ENCODE measurements at places on chromosomes 5 and 9.

GRCh38 chr9:36823466-36823865, 210.6 kb downstream of the PAX5 start:
- no peak for DNase-seq

- no peak for DNase-seq
Measured at GRCh38 chr9:113648048-113648447, 184.5 kb downstream of the RGS3 start.

- no peak for DNase-seq
Measured at GRCh38 chr5:170403675-170404074, 14.5 kb upstream of the KCNMB1 start.

DNA sequence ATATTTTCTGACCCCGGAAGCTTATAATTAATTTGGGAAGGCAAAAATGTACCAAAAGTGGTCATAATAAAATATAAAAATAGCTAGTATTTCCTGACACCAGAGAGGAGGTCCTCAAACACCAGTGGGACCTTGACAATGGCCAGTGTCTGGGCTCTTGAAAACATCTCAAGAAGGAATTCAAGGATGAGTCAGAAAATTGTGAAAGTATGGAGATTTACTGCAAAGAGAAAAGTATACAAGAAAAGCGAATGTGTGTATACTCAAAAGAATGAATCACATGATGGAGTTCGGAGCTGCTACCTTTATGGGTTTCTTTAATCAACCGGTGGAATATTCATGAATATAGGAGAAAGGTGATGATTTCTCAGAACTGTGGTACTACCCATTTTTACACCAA, 1709.0 kb upstream of the WWC1 start:
- no peak for DNase-seq

DNA sequence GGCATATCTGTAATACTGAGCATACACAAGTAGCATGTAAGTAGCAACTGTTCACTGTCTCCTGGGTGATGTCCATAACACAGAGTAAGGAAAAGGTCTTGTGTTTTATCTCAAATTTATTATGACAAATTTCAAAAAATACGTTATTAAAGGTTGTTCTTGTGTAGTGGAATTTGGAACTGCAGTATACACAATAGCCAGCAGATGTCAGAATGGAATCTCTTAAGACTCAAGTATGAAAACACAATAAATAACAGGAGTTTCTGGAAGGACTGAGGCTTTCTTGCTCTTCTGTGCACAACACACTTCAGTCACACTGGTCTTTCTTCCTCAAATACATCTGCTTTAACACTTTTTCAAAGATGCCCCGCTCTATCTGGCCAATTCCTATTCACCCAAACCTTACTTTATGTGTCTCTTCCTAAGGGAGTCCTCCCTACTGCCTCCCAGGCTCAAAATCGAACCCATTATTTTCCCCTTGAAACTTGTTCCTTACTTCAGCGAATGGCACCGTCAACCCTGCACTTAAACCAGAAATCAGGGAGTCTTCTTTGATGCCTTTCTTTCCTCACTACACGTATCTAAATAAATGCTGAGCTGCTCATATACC, 6.5 kb upstream of the FBXO10 start:
- DNase-seq, result no peak

DNA sequence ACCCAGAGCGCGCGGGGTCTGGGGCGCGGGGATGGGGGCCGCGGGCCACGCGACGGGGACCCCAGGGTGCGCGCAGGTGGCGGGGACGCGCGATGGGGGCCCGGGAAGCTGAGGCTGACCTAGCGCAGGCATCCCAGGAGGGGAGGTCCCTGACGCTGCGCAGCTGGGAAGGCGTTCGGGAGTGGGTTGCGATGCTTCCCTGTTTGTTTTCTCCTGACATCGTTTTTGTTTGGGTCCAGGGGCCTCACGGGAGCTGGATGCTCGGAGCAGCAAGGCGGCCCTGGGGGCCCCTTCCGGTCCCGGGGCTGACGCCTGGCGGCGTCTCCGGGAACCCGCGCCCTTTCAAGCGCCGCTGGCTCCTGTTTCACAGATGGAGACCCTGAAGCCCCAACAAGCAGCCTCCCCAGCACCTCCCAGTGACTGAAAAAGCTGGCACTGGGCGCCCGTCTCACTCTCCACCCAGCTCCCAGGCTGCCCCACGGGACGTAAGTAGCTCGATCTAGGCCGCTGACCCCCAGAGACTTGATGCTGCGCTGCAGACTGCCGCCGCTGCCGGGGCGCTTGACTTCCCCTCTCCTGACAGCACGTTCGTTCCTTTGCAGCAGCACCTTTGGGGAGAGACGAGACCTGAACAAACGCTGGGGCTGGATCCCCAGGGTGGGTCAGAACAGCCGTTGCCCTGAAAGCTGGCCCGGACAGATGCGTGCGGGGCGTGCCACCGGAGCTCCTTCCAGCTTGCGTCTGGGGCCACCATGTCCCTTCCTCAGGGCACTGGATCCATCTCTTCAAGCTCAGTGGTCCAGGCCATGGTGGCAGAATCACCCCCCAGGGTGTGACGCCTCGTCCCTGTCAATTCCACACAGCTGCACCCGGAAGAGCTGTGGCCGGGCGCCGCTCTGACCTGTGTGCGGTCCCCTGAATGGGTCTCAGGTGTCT, 593 bp downstream of the BRD3OS start:
- peak; percentile 93 for DNase-seq

DNA sequence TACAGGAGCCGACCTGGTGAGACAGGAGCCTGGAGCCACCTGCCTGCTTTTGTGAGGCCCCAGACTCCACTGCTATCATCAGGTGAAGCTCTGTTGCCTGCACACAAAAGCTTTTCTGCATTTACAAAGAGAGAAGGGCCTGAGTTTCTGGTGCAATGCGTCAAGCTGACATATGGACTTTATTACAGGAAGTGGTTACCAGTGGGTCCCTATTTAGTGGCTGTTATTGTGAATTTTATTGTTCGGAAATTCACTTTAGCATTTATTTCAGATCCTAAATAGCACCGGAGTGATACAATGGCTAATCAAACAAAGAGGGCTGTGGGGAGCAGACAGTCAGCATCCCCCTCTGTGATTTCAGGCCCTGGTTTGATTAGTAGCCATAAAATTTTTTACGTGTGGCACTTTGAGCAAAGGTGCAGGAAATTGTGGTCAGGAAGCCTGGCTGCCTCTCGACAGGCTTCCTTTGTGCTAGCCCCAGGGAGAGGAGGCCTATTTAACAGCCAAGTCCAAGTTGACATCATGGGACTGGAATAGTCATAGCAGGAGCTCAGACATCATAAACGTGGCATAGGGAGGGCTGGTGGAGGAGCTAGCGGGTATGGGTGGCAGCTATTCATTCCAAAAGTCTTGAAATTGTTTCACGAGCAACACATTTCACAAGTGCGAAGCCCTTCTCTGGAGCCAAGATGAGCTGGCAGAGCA, 8.4 kb downstream of the TGFBI start:
- DNase-seq, result no peak

DNA sequence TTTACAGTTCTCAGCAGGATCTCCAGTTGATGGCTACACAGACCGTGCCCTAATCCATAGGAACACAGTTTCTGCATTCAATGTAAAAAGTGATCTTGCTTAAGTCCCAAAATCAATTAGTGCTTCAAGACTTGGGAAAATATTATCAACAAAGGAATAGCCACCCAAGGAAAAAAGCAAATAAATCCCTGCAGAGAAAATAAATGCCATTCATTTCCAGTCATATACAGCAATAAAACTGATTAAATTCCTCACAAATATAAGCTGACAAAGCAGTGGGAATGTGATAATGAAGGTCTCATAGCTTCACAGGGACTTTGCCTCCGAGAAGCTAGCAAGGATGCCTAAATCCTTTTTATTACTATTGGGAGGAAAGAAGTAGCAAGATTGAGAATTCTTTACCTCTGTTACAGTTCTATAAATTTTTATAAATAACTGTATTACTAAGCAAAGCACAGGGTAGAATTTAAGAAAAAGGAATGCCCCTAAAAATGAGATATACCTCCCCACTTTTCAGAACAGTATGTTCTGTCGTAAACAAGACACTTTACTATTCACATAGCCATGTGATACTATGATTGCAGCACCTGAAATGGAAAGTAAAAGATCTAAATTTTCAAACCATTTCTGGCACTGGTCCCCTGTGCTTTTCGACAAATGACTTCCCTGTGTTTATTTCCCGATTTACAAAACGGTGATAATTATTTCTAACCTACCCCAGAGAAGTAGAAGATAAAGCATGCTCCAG, 59.8 kb downstream of the ARSB start:
- DNase-seq, result no peak

GRCh38 chr5:152631221-152631620, 226.1 kb upstream of the NMUR2 start:
- no peak for DNase-seq

- DNase-seq, result peak; percentile 85
Measured at GRCh38 chr9:134422301-134423090, 96.2 kb downstream of the RXRA start.

GRCh38 chr5:73747696-73748380, 121.8 kb downstream of the ARHGEF28 start:
- no peak for DNase-seq

DNA sequence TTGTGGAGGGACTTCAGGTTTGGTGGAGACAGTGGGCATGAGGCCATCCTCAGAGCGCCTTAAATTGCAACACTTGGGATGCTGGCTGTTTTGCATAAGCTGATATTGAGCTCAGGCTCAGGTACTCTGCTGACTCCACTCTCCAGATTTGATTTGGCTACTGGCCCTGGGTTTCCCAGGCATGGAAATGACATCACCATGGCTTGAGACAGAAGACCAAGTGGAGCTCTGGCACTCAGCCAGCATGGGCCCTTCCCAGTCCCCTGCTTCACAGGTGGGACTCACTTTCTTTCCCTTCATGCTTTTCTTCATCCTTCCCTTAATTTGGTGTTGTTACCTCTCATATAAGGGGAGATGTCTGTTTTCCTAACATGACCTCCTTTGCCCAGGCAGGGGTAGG, 72.0 kb upstream of the IL12B start:
- no peak for DNase-seq

DNA sequence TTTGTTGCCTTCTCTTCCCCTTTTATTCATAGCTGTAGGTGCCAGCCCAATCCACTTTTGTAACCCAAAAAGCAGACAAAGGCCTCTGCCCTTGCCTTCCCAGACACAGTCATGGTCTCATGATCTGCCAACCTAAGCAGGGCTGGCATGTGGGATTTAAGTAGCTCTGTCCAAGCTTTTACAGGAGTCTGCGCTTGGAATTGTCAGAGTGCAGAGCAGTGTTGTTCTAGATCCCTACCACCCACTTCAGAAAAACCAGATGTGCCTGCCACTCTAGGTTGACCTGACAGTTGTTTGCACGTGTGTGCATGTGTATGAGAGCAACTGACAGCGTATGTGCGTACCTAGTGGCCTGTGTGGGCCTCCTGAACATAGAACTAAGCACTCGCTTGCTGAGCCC, 87.8 kb upstream of the SPRY4 start:
- DNase-seq, result no peak

DNA sequence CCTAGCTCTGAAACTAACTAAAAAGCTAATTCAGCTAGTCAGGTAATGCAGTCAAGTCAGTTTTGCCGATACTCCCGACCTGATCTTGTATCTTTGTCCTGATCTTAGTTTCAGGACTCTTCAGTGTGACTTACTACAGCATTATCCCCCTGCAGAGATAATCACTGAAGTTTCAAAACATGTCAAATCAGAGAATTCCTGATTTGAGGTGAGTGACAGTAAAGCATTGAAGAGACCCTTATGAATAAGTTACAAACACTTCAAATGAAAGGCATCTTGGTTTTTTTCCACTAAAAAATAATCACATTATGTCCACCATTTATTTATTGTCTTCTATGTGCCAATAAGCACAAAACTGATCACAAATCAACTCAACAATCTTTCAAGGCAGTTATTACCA, 47.6 kb downstream of the BAAT start:
- DNase-seq, result no peak

DNA sequence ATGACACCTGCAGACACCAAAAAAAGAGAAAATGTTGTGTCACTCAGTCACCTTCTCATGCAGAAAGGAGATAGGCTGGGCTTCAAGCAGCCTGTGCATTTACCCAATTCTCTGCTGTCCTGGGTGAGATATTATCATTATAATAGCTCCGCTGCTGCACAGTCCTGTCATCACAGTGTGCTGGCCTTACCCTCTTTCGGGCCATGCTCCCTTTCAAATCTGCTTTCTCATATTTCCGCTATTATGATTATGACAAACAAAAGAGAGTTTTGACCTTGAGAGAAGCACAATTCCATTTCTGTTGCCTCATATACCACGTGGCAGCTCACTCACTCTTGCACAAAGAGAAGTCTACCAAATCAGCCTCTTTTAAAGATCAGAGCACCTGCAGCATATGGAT, 1350.1 kb upstream of the ACO1 start:
- DNase-seq, result no peak

GRCh38 chr5:178699681-178700253, 30.7 kb downstream of the ZNF354A start:
- DNase-seq, result no peak

DNA sequence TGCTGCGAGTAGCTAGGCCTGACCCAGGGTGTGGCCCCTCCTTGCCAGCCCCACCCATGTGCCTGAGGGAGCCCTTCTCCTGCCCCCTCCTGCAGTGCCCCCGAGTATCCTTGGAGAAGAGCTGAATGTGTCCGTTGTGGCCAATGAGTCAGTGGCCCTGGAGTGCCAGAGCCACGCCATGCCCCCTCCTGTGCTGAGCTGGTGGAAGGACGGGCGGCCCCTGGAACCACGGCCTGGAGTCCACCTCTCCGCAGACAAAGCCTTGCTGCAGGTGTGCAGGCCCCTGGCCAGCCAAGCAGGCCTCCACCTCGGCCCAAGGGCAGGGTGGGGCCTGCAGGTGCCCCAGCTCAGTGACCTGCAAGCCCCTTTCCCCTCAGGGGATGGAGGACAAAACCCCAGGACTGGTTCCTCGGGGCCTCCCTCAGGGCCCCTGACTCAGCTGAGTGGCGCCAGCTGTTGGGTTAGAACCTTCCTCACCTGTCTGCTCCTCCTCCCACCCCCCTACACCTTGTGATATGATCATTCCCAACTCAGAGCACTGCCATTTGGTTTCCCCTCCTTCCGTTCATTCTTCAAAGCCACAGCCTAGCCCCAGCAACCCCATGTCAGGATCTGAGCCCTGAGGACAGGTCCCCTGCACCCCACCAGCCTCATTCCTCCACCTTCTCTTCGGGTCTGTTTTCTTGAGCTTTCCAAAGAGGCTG, 80.0 kb upstream of the ASS1 start:
- DNase-seq, result no peak

DNA sequence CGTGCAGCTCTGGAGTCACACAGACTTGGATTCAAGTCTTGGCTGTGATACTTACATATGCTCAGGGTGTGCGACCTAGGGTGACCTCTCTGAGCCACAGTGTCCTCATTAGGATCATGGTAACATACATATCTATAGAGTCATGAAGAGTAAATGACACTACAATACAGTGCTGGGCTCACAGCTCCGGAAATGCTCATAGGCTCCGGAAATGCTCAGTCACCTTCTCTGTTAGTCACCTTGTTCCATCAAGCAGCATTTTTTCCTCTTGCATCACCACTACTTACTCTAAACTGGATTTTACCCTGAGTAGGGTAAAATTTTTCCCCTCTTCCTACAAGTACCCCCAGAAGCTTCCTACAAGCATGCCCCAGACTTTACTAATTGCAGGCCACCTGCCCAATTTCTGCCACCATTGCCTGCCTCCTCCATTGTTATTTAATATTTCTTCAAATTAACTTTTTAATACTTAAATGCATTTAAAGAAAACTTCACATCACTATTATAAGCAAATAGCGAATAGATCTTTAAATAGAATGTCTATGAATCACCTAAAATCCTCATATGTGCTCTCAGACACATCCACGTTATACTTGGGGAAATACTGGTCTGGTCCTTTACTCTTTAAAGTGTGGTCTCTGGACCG, 147.6 kb upstream of the SPRY4 start:
- DNase-seq, result no peak

- DNase-seq, result no peak
Measured at GRCh38 chr9:135644631-135645218, 5.4 kb upstream of the GLT6D1 start.

GRCh38 chr9:96665789-96666188, 10.7 kb upstream of the PRXL2C start:
- no peak for DNase-seq

All from H7 (cell line).